Hypothalamus (tissue), 51 donors: ENCODE measurements at places on chromosomes 7 and 10.

- DNase-seq, result no peak
Observed at GRCh38 chr10:101258179-101258885, 29.1 kb upstream of the LBX1 start.

- no peak for DNase-seq
Observed at GRCh38 chr7:94396596-94396995, 1.9 kb downstream of the COL1A2 start.

GRCh38 chr10:49682879-49683278, 3.4 kb downstream of the C10orf53 start:
- no peak for DNase-seq

GRCh38 chr7:76352193-76352592, 6.6 kb downstream of the YWHAG start:
- DNase-seq, result no peak

DNA sequence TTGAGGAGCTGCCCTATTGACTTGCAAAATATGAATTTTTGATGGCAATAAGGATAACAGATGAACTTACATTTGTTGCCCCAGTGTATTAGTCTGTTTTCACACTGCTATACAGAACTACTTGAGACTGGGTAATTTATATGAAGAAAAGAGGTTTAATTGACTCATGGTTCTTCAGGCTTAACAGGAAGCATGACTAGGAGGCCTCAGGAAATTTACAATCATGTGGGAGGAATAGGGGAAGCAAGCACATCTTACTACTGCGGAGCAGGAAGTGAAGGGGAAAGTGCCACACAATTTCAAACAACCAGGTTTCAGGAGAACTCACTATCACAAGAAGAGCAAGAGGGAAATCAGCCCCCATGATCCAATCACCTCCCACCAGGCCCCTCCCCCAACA, 57.9 kb downstream of the ZNF22 start:
- no peak for DNase-seq

DNA sequence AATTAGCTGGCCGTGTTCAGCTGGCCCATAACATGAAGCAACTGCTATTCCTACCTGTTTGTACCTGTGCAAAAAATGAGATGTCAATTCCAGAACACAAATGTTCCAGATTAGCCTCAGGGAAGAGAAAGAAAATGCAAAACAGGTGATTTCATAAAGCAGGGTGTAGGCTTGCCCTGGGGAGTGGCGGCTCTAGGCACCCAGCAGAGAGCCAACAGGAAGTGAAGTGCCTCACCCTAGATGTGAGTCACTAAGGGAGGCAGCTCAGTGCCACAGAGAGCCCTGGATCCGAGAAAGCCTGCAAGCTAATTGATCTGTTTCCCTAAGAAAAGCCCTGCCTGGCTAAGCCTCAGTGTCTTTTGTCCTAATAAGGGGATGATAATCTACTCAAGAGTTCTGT, 240.0 kb downstream of the ARHGAP21 start:
- DNase-seq, result no peak

GRCh38 chr7:39069896-39070881, 92.5 kb downstream of the POU6F2 start:
- DNase-seq, result no peak

DNA sequence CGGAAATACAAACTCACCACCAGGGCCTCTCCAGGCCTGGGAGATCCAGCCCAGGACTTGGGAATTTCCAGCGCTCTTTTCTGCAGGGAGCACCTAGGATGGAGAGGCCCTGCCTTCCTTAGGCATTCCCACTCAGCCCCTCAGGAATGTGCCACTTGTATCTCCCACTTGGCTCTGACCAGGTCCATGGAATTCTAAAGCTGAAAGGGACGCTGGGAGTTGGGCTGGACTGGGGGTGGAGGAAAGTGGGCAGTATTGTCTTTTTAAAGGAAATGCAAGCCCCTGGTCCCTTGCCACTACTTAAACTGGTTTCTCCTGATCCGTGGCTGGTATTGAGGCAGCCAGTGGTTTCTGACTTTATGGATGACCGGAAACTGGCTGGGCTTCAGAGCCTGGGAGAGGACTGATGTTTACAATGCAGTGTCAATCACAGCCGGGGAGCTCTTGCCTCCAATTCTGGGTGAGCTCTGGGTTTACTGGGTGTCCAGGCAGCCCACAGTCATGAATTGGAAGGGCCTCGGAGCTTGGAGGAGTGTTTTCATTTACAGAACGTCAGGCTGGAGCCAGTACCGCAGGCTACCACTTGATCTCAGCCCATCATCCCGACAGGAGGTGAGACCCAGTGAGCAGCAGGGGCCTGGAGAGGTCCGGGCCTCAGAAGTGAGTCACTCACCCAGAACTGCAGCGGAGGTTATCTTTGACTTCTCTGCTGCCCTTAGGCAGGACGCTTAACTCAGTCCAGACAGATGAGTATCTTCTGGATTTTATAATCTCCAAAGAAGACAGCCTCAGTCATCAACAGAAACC, 27.3 kb downstream of the AGAP3 start:
- no peak for DNase-seq

DNA sequence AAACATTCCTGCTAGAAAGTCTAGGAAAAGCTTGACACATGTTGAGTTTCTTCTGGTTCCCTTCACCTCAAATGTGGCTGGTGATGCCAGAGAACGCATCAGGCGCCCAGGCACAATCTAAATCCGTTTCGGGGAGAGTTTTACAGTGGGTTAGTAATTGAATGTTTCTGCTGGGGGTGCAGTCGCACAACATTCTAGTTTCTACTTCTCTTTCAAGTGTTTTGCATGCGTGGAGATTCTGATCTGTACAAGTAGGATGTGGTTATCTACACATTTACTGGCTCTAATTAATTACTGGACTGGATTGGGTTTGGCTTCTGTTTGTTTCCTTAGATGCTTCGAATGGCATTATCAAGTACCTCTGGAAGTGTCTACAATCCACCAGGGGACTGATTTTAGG, 173.8 kb downstream of the TMEM26 start:
- DNase-seq, result no peak

DNA sequence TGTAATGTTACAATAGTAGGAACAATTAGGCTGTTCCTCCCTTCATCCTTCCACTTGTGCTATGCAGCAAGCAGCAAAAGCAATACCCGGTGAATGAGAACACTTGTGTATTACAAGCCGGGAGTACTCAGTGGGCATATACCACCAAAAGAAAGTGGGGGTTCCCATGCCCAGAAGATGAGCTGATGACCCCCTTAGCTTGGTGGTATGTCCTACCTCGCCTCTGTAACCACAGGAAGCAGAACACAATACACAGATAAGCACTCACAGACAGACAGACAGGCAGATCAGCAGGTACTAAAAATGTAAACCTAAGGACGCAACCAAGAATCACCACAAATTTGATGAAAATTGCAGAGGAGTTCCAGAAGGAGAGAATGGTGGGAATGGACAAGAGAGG, 15.5 kb upstream of the KIF20B start:
- no peak for DNase-seq

DNA sequence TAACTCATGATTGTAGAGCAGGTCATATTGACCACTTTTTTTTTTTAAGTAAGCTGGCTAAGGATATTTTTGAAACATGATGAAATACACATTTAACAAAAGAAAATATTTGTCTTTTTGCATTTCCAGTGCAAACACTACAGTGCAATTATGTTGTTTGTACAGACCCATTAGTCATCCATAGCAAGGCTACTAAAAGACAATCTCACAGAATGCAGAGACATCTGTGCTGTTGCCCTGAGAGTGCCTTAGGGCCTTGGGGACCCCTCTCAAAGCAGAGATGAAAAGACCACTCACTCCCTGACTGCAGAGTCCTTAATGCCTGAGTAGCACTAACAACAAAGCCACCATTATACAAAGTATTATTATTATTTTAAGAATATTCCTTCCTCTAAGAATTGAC, 104.5 kb downstream of the NRCAM start:
- DNase-seq, result no peak

DNA sequence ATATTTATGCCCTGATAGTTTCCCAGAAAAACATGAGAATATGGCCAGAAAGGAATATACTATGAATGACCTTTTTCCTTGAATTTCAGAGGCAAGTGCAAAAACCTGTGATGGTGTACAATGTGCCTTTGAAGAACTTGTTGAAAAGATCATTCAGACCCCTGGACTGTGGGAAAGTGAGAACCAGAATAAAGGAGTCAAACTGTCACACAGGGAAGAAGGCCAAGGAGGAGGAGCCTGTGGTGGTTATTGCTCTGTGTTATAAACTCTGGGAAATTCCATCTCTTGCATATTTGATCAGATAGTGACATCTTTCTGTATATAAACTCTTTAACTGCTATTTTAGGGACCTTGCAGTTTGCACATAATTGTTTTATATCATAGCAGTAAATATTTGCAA, 33.7 kb downstream of the RAB18 start:
- DNase-seq, result no peak

DNA sequence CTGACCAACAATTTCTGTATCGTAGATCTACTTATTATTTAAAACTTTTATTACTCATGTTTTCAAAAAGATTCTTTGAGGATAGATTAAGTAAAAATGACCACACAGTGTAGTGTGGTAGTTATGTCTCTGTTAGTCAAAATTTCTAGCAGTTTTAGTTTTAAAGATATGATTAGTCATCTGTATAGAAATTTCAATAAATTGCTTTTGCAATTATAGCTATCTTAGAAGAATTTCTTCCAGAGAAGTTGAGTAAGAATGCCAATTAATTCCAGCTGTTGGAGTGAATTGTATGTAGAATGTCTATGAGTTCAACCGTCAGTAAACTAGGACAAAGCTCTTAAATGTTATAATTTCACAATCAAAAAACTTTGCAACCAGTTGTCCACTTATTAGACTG, 229.7 kb downstream of the CDK14 start:
- DNase-seq, result no peak

- no peak for DNase-seq
Observed at GRCh38 chr7:27735165-27735564, 4.8 kb upstream of the TAX1BP1 start.

DNA sequence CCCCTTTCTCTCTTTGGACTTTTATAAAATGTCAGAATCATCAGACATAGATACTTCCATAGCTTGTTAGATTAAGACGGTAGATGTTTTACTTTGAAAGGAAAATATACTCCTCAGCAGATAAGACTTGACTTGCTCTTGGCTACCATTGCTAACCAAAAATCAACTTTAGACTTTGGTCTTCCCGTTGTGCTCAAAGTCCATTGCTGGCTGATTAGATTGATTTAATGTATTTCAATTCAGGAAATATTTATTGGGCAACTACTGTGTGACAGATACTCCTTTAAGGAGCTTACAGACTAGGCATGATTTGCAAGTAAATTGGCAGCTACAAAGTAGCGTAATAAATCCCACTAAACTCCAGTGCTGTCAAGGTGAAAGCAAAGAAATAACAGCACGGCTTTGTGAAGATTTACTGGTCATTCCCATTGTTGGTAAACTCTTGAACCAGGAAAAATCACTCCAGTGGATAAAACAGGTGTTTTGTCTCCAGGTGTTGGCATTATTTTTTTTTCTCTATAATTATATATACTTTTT, 95.7 kb upstream of the ARMC3 start:
- DNase-seq, result no peak

DNA sequence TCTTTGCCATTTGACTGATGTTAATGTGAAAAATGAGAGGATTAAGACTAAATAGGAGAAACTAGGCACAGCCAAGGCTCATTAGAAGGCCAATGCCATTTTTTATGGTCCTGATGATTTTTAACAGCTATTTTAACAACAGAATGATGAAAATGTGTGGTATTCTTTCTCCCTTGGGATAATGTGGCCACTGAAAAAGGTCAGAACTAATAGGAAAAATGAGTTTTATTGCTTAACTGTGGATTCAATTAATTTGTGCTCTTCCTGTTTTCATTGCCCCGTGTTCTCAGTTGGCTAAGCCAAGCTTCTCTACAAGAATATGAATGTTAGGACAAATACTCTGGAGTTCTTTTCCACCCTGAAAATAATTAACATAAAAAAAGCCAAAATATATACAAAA, 56.6 kb downstream of the BMPER start:
- no peak for DNase-seq

DNA sequence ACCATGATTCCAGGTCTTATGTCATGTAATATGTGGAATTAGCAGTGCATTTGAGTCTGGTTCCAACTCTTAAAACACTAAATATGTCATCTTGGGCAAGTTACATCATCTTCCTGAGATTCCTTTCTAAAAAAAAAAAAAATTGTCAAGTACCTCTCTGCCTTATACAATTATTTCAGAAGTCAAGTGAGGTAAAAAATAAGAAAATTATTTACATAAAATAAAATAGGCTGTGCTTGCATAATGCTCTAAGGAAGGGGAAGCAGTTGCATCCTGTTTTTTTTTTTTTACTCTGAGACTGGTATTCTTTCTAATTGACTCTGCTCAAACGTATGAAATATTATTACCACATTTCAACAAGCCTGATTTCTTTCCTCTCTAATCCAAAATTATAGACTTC, 55.1 kb upstream of the SEMA3A start:
- no peak for DNase-seq

GRCh38 chr7:129191272-129191671, 2.8 kb downstream of the SMO start:
- no peak for DNase-seq

DNA sequence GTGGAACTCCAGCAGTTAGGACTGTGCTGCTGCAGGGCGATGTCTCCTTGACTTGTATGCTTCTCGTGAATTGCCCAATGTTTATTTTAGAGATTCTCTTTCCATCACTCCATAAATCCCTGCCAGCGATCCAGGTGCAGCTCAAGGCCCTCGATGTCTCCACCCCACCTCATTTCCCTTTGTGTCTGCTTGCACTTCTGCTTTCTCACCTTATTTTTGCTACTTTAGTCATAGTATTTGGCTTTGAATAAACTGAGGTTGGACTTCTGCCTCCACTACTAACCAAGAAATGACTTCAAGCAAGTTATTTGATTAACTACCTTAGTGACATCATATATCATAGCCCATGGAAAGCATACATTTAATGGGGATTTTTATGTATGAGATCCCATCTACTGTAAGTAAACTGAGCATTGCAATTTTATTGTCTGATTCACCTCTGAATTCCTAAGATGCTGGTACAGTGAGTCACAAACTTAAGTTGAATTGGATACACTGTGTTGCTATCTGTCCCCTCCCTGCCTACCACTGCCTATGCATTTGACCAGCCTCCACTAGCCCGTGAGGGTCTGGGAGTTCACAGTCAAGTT, 255.8 kb downstream of the ABCA13 start:
- DNase-seq, result no peak

- DNase-seq, result peak; percentile 61
Observed at GRCh38 chr7:4775848-4776623, 613 bp downstream of the AP5Z1 start.

GRCh38 chr7:151402029-151402835, 7.6 kb downstream of the WDR86 start:
- DNase-seq, result no peak

DNA sequence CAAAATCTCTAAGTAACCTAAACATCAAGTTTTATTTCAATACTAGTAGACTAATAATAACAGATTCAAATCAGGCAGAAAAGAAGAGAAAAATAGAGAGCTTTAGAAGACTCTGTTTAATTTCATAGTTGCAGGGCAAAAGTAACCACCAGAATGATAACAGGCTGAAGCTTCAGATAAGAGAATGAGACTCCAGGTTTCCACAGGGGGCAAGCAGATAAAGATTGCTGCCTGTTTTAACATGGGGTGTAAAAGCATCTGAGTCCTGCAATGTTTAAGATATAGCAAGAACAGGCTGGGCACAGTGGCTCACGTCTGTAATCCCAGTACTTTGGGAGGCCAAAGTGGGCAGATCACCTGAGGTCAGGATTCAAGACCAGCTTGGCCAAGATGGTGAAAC, 11.0 kb downstream of the CROT start:
- no peak for DNase-seq
